ENCODE measurements at places on chromosomes 3 and 15. TPM values are rescaled to one million over a fixed set of nuclear protein-coding genes. Genes with fewer than 3 reads are reported as not detected.

CDHR4 gene
- not detected for total RNA-seq

TGM4 gene
- total RNA-seq = not detected

ANKUB1 gene
- total RNA-seq = not detected

TADA3 gene
- 58.9 TPM for total RNA-seq

FOXB1 gene
- total RNA-seq = not detected

DNA sequence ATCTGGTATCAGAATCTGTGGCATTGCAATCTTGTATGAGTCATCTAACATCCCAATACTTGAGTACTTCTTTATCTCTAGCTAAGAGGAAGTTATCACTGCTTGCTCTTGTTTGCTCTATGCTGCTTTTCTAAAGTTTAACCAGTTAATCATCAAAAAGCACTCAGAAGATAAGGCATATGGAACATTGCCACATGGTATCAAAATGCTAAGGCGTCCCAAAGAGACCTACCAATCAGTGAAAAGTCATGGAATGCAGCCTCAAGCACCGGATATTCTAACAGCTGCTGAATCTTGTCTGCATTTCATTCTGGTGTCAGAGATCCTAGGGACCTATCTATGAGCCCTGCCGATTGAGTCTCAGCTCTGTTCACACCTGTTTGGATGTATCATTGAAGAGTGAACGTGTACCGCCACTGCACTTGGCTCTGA lies 192.8 kb downstream of the ARPP21 start:
- no peaks in the 10 kb centered on the region for H3K4me1 ChIP-seq
- no peak overlapping the region for H3K27ac ChIP-seq
- DNase-seq = no peak
- no peaks in the 10 kb centered on the region for H3K36me3 ChIP-seq

DNA sequence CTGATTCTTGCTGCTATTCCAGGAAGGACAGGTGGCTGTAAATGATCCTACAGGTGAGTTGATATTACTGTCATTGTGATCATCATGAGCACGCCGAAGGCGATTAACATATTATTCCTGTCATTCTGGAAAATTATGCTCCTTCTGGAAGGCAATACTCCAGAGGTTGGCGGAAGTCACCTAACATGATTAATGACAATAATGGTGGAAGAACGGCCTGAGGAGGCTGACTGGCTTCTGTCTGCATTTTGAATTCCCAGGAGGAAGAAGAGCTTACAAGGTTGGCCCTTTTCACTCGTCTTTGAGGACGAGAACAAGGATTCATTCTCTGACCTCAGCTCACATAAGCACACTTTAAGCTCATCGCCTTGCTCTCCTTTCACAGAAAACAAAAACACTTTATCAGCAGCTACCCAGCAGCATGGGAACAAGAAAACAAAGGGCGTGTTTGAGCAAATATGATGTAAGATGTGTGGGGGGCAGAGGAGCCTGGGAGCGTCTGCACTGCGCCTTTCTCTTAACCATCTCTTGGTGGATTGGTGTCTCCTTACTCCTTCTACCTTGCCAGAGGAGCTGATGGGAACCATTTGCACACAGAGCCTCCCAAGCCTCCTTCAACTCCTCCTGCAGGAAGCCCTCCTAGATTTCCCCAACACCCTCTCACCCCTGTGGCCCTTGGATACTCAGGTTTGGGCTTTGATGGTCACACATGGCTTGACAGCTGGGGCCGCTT lies 23.0 kb downstream of the ACSBG1 start:
- no peak overlapping the region for H3K4me3 ChIP-seq
- no peak overlapping the region for H3K27ac ChIP-seq
- peak; percentile 20 for DNase-seq

- no peaks in the 10 kb centered on the region for H3K4me1 ChIP-seq
- H3K27me3 ChIP-seq = no peaks in the 10 kb centered on the region
- H3K27ac ChIP-seq = no peak overlapping the region
- no peaks in the 10 kb centered on the region for H3K36me3 ChIP-seq
- no peak for DNase-seq
These were observed 239.1 kb upstream of the ROPN1 start for GRCh38 chr3:124230998-124231397.

- H3K4me3 ChIP-seq = no peak overlapping the region
- H3K27ac ChIP-seq = no peak overlapping the region
- H3K27me3 ChIP-seq = no peaks in the 10 kb centered on the region
- DNase-seq = no peak
- H3K36me3 ChIP-seq = no peaks in the 10 kb centered on the region
These were observed 266.8 kb downstream of the ABHD5 start for GRCh38 chr3:43957553-43957952.

GRCh38 chr15:52069559-52069958 lies 43.0 kb downstream of the BCL2L10 start:
- H3K27me3 ChIP-seq = no peaks in the 10 kb centered on the region
- H3K36me3 ChIP-seq = peaks cover 16% of the 10 kb centered on the region
- H3K4me3 ChIP-seq = no peak overlapping the region
- DNase-seq = no peak

GRCh38 chr15:38253351-38253781 lies 730 bp downstream of the SPRED1 start:
- H3K27ac ChIP-seq = peak overlapping the region; percentile 99
- no peaks in the 10 kb centered on the region for H3K36me3 ChIP-seq
- H3K4me1 ChIP-seq = peaks cover 36% of the 10 kb centered on the region
- no peaks in the 10 kb centered on the region for H3K27me3 ChIP-seq
- no peak for DNase-seq

DNA sequence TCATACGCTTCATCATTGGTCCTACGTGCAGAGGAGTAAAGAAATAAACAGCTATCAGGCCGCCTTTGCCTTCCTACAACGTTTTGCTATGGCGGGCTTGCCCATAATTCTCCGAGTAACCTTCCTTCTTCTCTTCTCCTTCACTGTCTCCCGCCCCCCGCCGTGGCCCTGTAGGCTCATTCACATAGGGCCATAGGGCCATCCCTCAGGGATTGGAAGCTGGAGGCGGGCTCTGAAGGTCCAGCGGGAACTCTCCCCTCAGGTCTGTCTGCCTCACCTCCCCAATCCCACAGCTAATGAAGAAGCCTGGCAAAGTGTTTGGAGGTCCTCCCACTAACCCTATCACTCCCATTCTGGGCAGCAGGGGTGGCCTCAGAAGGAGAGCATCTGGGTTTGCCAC lies 43.6 kb downstream of the SEMA5B start:
- no peak for DNase-seq
- no peaks in the 10 kb centered on the region for H3K27me3 ChIP-seq
- H3K36me3 ChIP-seq = no peaks in the 10 kb centered on the region
- no peaks in the 10 kb centered on the region for H3K4me1 ChIP-seq
- no peak overlapping the region for H3K27ac ChIP-seq
- H3K4me3 ChIP-seq = no peak overlapping the region

GRCh38 chr3:67724434-67724833 lies 70.0 kb upstream of the SUCLG2 start:
- no peaks in the 10 kb centered on the region for H3K27me3 ChIP-seq
- H3K4me1 ChIP-seq = no peaks in the 10 kb centered on the region
- H3K27ac ChIP-seq = no peak overlapping the region

GRCh38 chr3:184472723-184473428 lies 88.7 kb upstream of the EPHB3 start:
- no peaks in the 10 kb centered on the region for H3K4me1 ChIP-seq
- DNase-seq = no peak
- H3K4me3 ChIP-seq = no peak overlapping the region
- no peaks in the 10 kb centered on the region for H3K27me3 ChIP-seq
- H3K36me3 ChIP-seq = no peaks in the 10 kb centered on the region
- H3K27ac ChIP-seq = no peak overlapping the region

DNA sequence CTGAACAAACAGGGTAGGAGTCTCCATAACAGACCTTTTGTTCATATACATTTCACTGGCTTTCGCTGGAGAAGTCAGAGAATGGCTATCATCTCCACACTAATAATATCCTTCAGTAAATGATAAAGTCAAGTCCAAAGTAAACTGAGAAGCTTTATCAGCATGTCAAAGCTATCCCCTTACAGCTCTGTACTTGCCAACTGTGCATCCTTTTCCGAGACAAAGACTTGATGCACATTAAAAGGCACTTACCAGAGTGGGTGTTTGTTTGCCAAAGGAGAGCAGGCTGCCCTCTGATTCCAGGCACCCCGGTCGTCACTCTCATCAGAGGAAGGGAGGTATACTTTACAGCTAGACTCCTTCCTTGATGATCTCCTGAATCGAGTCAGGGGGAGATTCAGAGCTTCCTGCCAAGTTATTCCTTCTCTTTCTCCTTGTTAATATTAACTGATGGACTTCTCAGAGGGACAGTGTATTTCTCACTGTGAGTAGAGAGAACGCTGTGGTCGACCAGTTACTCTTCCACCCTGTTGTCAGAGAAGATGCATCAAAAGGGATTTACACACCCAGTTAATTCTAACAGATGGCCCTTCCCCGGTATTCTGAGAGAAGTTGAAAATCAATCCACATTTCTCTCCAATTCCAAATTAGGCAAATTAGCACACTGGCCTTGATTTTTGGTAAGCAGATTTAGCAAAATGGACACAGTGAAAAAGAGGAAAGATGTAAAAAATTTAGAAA lies 504.7 kb upstream of the NR2F2 start:
- no peak overlapping the region for H3K4me3 ChIP-seq
- H3K4me1 ChIP-seq = no peaks in the 10 kb centered on the region
- H3K36me3 ChIP-seq = no peaks in the 10 kb centered on the region
- no peak overlapping the region for H3K27ac ChIP-seq

- DNase-seq = no peak
- H3K4me3 ChIP-seq = no peak overlapping the region
- peaks cover 27% of the 10 kb centered on the region for H3K4me1 ChIP-seq
- H3K36me3 ChIP-seq = no peaks in the 10 kb centered on the region
These were observed 497.2 kb upstream of the TPRG1 start for GRCh38 chr3:188674595-188674994.

GRCh38 chr3:193826159-193826795 lies 233.3 kb downstream of the OPA1 start:
- no peaks in the 10 kb centered on the region for H3K27me3 ChIP-seq
- H3K4me1 ChIP-seq = peaks cover 39% of the 10 kb centered on the region
- peak overlapping the region; percentile 40 for H3K27ac ChIP-seq
- peak; percentile 61 for DNase-seq

DNA sequence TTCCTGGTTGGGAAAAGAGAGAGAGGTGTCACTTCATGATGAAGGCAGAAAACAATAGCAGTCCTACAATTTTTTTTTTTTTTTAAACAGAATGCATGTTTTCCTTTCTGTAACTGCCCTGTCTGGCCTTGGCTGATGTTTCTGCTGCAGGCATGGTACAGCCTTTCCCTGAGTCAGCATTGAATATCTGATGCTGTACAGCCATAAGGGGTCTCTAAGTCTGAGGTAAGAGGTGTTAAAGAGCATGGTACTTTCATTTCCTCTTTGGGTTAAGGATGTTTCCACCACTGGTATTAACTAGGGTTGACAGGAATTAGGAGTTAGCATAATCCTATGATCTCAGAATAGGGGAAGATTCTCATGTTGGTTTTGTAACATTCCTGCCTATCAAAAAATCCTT lies 147.4 kb downstream of the CHST2 start:
- H3K36me3 ChIP-seq = no peaks in the 10 kb centered on the region
- DNase-seq = no peak
- no peak overlapping the region for H3K27ac ChIP-seq
- no peaks in the 10 kb centered on the region for H3K27me3 ChIP-seq
- H3K4me1 ChIP-seq = peaks cover 20% of the 10 kb centered on the region

DNA sequence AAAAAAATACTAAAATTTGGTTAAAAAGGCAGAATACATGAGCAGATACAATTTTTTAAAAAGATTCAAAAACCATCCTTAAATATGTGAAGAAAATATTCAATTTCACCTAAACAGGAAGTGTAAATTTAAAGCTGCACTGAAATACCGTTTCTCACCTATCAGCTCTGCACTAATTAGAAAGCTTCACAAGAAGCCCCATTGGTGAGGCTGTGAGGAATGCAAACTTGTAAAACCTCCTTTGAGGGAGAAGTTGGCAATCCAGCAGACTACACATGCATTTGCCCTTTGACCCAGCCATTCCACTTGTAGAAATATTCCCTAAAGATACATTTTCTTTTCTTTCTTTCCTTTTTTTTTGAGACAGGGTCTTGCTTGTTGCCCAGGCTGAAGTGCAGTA lies 18.8 kb downstream of the BLM start:
- H3K27ac ChIP-seq = no peak overlapping the region
- no peak overlapping the region for H3K4me3 ChIP-seq
- H3K36me3 ChIP-seq = no peaks in the 10 kb centered on the region

DNA sequence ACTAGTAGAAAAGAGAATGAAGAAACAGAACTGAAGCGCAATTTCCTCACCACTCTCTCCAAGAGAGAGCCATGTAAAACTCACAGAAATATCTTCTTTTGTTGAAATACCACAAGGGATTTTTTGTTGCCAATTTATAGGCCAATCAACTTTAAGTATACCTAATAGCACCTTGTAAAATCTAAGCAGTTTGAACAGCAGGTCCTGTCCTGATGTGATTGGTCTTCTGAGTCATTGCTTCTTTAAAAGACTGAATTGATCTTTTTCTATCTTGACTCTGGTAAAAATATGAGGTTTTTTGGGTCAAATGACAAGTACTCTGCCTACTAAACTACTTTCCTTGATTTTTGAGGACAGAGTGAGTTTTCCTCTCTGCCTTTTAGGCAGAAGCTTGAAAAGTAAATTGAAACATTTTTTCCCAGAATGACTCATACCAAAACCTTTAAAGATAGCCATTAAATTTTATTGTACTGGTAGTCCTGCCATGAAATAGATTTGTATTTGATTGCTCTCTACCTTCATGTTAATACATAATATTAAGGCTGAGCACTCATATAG lies 343.9 kb upstream of the CBLB start:
- H3K27me3 ChIP-seq = no peaks in the 10 kb centered on the region
- H3K4me1 ChIP-seq = peaks cover 5% of the 10 kb centered on the region
- H3K27ac ChIP-seq = no peak overlapping the region
- no peak overlapping the region for H3K4me3 ChIP-seq
- no peak for DNase-seq

All from vagina (tissue), 2 donors.